ENCODE measurements at places on chromosomes 4 and X. TPM values are rescaled to one million over a fixed set of nuclear protein-coding genes. Genes with fewer than 3 reads are reported as not detected.

The WDFY3 gene
- 39.9 TPM for total RNA-seq

The KIF4A gene
- total RNA-seq = 40.3 TPM

The EMCN gene
- not detected for total RNA-seq

The ZNF157 gene
- total RNA-seq = not detected

GRCh38 chrX:68728186-68728585, 80.7 kb downstream of the STARD8 start:
- DNase-seq = no peak

DNA sequence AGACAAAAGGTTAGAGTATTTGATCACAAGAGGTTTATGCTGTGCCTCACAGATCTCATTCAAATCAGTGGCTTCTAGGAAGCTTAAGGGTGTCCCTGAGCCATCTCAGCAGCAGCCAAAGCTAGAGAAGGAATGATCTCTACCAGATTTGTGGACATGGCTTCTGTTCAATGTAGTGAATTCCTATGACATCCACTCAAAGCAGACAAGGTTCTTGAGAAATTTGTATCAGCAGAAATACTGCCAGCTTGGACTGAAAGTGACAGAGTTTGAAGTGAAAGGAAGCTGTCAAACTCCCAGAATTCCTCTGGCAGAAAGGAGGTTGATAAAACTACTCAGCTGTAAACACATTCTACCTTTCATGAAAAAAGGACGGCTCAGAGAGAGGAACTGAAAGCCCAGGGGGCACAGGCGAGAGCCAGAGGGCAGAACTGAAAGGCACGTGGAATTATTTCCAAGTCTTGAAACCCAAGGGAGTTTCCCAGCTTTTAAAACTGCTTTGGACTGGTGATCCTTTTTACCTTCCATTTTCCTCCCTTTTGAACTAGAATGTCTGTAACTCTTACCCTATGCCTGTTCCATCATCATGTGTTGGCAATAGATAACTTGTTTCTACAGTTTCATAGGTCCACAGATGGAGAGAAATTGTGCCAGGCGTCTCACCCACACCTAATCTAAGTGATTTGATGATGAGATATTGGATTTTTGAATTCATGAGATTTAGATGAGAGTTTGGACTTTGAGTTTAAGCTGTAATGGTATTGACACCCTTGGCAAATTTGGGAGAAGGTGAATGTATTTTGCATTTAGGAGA, 14.5 kb upstream of the MED14 start:
- DNase-seq = no peak

DNA sequence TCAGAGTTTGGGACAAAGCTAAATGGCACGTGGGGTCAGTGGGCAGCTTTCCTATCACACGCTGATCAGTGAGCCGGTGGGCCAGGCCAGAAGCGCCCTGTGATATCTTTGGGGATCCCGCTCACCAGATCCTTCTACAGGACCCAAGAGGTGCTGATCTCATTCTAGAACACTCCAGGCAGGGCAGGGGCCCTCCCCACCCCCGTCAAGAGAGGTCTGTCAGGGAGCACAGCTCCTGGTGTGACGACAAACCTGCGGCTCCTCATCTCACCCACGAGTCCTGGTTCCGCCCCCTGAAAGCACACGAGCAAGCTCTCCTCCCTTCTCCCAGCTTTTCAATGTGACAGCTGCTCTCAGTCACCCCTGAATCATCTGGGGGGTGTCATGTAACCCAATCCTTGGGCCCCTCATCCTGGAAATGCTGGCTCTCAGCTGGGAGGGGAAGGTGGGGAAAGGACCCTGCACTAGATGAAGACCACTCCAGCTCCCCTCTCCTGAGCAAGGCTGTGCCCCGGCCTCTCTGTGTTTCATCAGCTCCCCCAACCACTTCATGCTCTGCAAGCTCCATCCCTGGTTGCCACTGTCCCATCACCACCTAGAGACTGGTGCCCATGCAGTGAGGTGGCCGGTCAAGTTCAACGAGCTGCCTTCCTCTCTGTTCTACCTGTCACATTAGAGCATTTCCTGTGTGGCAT, 4.6 kb downstream of the HCFC1 start:
- DNase-seq = no peak

GRCh38 chrX:13843150-13843721, 26.3 kb upstream of the GPM6B start:
- DNase-seq = no peak

- DNase-seq = peak; percentile 26
These were observed 227.0 kb downstream of the DKK2 start for GRCh38 chr4:106809076-106809475.

All from HCT116 (cell line).